ENCODE measurements at places on chromosomes 11 and 22.
A peak's percentile ranks its signal among the peaks of the same experiment; 100 is the strongest.

- DNase-seq = no peak
Measured at GRCh38 chr22:49785841-49786471, 41.7 kb downstream of the BRD1 start.

- DNase-seq = no peak
Measured at GRCh38 chr11:57444362-57445121, 15.8 kb upstream of the RTN4RL2 start.

GRCh38 chr11:6273188-6273587 lies 13.6 kb downstream of the CCKBR start:
- DNase-seq = no peak

DNA sequence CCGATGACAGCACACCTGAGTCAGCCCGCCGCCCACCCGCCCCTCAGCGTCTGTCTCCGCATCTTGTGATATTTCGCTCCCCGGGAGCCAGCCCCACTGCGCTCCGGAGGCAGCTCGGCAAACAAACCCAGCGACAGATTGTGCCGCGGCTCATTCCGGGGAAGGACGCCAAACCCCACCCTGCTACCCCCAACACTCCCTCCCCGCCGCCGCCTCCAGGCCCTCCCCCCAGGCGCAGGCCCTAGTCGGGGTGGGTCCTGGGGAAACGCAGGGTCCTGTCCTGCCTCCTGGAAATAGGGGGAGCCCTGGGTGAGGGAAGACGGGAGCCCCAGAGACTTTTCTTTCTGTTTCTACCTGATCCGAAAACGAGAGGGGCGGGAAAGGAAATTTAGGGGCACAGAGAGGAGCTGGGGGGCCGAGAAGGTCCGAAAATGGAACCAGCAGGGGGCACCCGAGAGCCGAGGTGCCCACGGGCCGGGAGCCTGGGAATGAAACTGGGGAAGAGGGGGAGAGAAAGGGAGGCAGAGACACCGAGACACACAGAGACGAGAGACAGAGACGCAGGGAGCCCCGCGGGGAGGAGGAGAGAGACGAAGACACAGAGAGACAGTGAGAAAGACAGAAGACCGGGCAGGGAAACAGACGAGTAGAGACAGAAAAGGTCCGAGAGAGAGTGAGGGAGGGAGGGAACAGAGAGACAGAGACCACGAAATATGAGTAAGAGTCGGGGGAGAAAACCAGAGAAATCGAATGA lies 1.7 kb upstream of the RTN4RL2 start:
- DNase-seq = no peak

GRCh38 chr11:27216270-27217149 lies 146.5 kb downstream of the CCDC34 start:
- DNase-seq = no peak

GRCh38 chr11:47406896-47407745 lies 1.3 kb upstream of the SLC39A13 start:
- no peak for DNase-seq

GRCh38 chr22:44678556-44679305 lies 23.3 kb upstream of the PRR5 start:
- no peak for DNase-seq

DNA sequence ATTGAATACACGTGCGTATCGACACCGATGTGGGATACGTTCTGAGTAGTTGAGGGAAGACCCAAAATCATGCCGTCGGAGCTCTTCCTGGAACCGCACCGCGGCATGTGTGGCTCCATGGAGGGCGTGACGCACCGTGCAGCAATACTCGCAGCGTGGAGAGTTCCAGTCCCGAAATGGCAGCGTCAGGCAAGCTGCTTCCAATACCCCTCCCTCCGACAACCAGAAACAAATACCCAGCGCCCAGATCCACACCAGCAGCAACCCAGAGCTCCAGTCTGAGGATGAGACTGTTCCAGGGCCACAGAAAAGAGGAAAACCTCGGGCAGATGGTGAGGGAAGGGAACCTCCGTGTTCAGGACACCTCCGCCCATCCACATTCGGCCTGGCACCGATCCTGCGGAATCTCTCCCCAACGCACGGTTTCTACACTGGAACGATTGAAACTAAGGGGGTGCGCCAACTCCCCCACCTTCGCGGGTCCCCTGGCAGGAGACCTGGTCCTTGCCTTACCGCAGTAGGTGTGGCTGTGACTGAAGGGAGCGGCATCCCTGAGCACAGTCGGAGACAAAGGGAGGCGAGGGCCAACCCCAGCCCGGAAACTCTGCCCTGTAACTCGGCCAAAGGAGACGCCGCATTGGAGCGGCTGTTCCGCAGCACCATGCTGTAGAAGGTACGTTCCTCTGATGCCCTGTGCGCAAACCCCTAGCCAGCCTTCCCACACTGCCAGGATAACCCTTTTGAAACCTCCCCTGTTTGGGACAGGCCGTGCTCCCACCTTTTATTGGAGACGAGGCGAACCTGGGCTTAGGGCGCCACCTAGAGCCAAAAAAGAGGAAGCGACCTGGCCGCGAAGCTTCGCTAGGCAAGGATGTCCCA lies 28.2 kb downstream of the DBX1 start:
- peak; percentile 20 for DNase-seq

DNA sequence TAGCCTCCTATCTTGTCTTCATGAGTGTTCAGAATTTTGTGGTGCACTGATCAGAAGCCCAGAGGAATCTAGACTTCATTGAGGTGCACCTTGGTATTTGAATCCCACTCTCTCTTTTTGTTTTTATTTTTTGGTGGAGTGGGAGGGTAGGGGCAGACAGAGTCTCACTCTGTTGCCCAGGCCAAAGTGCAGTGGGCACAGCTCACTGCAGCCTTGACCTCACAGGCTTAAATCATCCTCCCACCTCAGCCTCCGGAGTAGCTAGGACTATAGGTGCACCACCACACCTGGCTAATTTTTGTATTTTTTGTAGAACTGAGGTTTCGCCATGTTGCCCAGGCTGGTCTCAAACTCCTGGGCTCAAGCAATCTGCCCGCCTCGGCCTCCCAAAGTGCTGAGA lies 10.9 kb upstream of the ALG8 start:
- DNase-seq = no peak

DNA sequence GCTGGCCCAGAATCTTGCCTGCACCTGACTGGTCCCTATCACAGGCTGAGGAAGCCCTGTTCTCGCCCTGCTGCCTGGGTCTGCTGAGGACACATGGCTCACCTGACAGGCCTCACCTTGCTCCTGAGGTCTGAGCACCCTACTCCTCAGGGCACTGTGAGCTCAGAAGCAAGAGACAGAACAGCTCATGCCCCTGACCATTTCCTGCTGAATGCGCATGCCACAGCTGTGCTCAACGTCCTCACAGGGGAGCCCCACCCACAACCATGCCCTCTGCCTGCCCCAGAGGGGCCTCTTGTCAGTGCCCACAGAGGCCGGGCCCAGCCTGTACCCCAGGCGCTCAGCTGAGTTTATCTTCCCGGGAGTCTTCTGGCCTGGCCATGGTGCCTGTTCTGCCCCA lies 2.8 kb upstream of the TSPO start:
- DNase-seq = no peak

DNA sequence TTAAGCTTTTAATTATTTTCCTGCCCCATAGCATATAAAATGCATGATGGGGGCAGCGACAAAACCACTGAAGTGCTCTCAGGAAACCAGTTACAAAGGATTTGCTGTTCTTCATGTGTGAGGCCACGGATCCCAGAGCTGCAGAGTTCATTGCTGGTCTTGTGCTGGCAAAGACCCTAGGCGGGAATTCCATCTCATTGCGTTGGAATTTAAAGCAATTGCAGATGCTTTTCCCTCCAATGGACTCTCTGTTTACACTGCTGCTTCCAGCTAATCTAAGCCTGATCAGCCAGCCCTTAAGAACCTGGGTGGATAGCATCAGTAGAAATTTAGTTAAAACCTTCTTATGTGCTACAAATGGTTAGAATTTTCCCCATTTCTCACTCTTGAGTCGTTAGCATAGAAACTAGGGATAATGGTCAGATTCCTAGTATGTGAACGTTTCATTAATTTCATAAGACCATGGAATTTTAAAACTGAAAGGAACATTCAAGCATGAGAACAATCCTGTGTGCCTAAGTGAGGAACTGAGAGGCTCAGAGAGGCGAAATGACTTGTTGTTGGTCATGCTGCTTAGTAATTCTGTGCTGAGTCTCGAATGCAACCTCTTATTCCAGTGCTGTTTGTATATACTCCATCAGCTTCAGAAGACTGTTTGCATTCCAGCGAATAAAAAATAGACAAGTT lies 36.1 kb upstream of the ADSL start:
- DNase-seq = no peak

DNA sequence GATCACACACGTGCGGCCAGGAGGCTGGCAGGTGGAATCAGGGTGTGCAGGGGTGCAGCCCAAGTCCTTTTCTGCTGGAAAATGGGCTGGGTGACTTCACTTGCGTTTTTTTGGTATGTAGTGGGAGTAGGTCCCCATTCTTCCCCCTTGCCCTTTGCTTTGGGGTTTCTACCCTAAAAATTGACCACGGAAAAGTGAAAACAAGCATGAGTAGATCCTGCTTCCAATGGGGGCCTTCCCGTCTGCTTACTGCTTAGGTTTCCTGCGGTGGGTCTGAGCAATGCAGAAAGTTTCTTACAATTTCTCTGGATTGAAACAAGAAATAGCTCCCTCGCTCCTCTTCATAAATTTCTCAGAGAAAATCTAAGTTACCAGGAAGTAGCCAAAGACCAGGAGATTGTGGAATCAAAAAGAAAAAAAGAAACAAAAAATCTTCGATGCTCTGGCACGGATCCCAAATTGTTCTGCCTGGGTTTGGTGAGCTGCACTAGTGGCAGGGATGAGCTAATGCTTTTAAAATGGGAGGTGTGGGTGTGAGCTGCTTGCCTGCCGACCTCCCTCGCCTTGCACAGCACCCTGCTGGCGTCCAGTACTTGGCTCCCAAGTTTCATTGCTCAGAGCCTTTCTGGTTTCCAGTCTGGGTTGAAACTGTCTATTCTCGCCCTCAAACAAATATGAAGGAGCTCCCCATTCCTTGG lies 2.4 kb downstream of the TIMP3 start:
- DNase-seq = no peak

- DNase-seq = no peak
Measured at GRCh38 chr11:86103808-86104207, 34.9 kb upstream of the PICALM start.

GRCh38 chr22:37059876-37060449 lies 8.4 kb downstream of the KCTD17 start:
- no peak for DNase-seq

DNA sequence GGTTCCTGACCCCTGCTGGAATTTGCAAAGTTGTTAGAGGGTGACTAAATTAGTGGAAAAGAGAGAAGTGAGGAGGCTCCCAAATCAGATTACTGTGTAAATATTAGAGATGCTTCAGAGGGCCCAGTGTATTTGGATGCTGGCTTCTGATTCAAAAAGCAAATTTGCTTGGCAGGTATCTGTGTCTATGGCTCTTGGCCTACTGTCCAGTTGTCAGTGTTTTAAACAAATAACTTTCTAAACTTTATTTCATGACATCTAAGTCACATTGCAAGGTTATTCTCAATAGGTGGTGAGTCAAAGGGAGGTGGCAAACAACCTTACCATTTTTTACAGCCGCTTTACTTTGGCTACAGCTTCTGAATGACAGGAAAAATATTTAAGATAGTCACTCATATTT lies 720.1 kb downstream of the KCNA4 start:
- DNase-seq = no peak

GRCh38 chr11:110928391-110928790 lies 216.2 kb upstream of the ARHGAP20 start:
- no peak for DNase-seq

GRCh38 chr11:13286279-13286821 lies 8.8 kb downstream of the BMAL1 start:
- DNase-seq = no peak

- DNase-seq = no peak
Measured at GRCh38 chr11:34104680-34105078, 750 bp upstream of the NAT10 start.

- no peak for DNase-seq
Measured at GRCh38 chr11:69642549-69642912, 1.6 kb downstream of the CCND1 start.

GRCh38 chr11:61713464-61713863 lies 33.3 kb downstream of the DAGLA start:
- DNase-seq = no peak

GRCh38 chr11:73268671-73269271 lies 3.4 kb upstream of the P2RY6 start:
- DNase-seq = no peak

- no peak for DNase-seq
Measured at GRCh38 chr11:64093233-64094039, 57.7 kb downstream of the FLRT1 start.

DNA sequence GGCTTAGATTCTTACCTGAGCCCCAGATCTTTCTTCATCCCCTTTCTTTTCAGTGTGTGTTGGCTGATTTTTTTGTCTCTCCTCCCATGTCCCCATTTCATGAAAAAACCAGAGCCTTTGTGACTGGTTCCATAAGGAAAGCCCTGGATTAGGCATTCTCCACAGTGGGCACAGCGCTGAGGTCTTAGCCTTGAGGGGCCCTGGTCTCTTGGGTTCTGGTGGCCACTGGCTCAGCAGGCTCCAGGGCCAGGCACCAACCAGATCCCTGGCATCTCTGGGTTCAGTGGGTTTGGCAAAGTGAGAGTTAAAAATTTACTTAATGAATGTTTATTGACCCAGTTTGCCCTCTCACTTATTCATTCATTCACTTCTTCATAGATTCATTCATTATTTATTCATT lies 49.5 kb upstream of the ACCSL start:
- no peak for DNase-seq

DNA sequence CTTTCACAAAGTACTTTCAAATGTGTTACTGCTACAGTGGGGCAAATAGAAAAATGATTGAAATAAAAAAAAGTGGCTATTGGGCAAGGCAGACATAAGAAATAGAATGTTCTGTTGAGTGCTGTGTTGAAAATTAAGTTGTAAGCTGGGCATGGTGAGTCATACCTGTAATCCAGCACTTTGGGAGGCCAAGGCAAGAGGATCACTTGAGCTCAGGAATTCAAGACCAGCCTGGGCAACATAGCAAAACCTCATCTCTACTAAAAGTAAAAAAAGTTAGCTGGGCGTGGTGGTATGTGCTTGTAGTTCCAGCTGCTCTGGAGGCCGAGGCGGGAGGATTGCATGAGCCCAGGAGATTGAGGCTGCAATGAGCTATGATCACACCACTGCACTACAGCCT lies 26.9 kb upstream of the LDHA start:
- DNase-seq = no peak

- DNase-seq = no peak
Measured at GRCh38 chr11:84319863-84320262, 1033.7 kb upstream of the CCDC90B start.

DNA sequence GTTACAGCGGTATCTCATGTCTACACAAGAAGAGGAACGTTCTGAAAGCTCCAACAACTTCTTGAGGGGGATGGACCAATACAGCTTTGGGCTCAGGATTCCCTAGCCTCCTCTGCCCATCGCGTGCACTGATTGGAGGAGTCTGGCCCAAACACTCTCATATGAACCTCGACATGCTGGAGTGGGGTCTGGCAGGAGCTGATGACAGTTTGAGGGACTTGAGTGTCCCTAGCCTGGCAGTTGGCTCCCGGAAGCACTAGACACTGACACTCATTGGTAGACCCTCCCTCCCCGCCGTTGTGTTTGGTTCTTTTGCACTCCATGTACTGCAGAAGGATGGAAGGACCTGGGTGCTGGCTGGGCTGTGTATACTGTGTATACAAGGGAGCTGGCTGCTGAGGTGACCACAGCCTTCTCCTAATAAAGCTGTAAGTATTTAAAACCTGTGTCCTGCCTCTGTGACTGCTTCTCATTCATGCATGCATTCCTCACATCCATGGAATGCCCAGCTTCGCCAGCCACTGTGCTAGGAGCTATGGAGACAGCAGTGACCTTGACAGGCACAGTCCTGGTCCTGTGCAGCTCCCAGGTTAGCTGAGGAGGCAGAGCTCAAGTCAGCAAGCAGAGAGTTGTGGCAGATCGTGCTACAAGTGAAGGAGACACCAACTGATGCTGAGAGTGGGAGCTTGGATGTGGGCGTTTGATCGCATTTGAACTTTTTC lies 27.9 kb downstream of the ADAMTS15 start:
- no peak for DNase-seq
